Left kidney (tissue), 8 donors: ENCODE measurements at places on chromosomes 5 and 9. TPM values are rescaled to one million over a fixed set of nuclear protein-coding genes. Genes with fewer than 3 reads are reported as not detected.
A peak's percentile ranks its signal among the peaks of the same experiment; 100 is the strongest.

The CBY3 gene
- polyA plus RNA-seq = 0.30 TPM

The CDC20B gene
- polyA plus RNA-seq = 0.62 TPM

The SLC4A9 gene
- 26.9 TPM for polyA plus RNA-seq

The COL23A1 gene
- 6.2 TPM for polyA plus RNA-seq

The GMCL2 gene
- not detected for polyA plus RNA-seq

The HAPLN1 gene
- 9.7 TPM for polyA plus RNA-seq

The DELE1 gene
- polyA plus RNA-seq = 133 TPM

DNA sequence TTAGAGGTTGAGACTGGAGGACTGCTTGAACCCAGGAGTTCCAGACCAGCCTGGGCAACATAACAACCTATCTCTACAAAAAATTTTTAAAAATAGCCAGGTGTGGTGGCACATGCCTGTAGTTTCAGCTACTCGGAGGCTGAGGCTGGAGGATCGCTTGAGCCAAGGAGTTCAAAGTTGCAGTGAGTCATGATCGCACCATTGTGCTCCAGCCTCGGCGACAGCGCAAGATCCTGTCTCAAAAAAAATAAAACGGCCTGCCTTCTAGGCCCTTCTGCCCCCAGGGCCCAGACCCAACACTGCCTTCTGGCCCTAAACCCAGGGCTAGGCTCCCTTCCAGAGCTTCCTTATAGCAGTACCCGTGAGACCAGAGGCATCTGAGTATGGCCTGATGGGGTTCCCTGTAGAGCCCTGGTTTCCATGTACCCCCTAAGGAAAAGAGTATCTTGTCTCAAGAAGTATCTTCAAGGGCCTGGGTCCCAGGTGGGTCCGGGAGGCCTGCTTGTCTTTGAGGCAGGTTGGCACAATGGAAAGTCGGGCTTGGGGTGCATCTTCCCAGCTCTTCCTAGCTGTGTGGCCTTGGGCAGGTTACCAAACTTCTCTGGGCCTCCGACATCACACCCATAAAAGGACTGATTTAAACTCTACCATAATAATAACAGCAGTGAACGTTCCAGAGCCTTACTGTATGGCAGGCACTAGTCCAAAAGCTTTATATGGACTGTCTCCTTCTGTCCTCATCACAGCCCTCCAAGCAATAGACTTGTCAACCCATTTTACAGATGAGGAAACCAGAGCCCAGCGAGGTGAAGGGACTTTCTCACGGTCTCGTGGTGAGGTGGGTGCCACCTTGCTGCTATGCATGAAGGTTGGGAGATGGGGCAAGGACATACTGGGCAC is 9.6 kb downstream of the LRRC8A start:
- DNase-seq = no peak

- no peak for DNase-seq
Observed at GRCh38 chr9:89254773-89255125, 56.2 kb upstream of the CKS2 start.

DNA sequence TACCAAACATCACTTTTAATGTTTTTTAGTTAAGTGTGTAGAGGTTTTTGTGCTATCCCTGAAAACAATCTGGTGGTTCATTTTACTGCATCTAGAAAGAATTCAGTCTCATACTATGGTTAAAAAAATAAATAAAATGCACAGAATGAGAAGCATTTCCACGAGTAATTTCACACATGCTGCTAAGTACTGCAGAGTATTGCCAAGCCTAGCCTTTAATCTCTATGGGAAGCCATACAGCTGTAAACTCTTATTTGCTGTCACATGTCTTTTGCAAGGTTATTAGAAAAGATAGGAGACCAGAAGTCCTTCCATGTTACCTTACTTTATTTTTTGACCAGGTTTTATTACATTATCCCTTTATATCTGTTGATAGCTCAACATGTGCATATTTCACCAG is 37.6 kb upstream of the MAN2A1 start:
- no peak for DNase-seq

GRCh38 chr9:2378266-2378665 is 243.3 kb upstream of the VLDLR start:
- no peak for DNase-seq

DNA sequence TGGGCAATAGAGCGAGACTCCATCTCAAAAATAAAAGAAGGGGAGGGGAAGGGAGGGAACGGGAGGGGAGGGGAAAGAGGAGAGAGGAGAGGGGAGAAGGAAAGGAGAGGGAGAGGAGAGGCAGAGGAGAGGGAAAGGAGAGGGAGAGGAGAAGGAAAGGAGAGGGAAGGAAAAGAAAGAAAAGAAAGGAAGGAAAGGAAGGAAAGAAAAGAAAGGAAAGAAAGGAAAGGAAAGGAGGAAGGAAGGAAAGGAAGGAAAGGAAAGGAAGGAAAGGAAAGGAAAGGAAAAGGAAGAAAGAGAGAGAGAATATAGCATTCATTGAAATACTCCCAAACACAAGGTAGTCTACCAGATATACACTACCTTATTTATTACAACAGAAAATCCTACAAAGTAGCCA is 44.8 kb downstream of the SUSD1 start:
- no peak for DNase-seq

DNA sequence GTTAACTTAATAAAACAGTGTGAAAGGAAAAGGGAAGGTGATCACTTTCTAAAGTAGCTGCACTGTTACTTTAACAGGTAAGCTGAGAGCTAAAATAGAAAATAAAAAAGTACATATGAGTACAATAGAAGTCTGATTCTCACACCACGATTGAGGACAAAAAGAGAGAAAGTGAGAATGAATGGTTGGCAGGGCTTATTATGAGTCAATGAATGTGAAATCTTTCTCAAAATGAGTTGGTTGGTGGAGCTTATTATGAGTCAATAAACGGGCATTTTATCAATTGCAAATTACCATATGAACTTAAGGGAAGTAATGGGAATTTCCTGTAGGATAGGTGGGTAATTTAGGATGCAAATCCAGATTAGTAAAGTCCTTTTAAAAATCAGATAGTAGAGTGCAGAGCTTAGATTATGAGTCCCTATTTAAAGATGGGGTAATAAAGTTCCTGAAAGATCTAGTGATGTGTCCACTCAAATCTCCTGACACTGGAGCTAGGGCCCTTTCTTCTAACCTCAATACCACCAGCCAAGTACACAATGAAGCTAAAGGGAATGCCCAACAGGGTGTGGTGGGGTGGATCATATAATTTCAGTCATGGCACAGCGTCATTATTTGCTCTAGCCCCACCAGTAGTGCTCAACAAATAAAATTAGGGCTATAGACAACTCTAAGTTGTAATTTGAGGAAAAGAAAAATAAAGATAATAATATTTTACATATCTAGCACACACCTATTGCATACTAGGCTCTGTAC is 21.1 kb upstream of the TLR4 start:
- no peak for DNase-seq

DNA sequence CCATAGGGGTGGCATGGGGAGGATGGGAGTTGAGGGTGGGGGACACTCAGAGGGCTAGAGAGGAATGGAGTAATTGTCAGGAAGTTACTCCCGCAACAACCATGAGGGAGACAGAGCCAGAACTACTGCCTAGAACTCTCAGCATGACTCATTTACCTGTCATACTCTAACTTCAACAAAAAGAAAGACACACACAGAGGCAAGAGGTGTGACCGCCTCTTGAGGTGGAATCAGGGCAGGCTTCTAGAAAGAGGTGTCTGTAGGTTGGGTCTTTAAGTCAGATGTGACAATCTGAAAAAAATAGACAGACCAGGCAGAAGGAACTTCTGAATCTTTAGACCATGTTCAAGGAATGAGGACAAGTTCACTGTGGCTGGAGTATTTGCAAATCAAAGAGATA is 73.4 kb downstream of the GABBR2 start:
- DNase-seq = no peak

- DNase-seq = no peak
Observed at GRCh38 chr5:154366353-154366752, 79.4 kb upstream of the SAP30L start.

GRCh38 chr5:218457-219291 is 554 bp downstream of the SDHA start:
- no peak for DNase-seq

GRCh38 chr9:4324513-4324912 is 24.6 kb upstream of the GLIS3 start:
- DNase-seq = no peak

GRCh38 chr9:126222363-126222834 is 104.2 kb upstream of the MVB12B start:
- no peak for DNase-seq

DNA sequence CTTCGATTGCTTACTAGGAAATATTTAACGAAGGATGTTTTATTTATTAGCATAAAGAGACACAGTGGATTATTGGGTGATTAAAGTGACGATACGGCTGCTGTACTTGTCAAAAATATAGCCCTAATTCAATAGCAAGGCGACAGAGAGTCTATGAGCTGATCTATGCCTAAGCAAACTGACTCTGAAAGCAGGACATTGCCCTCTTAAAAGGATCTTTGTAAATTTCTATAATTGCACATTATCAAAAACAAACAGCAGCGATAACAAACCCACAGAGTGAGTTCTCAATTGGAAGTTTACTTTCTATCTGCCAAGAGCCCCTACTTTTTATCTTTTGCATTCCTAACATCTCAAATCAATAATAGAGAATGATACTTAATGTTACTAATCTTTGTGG is 31.4 kb downstream of the TLX3 start:
- DNase-seq = no peak

GRCh38 chr5:147051193-147051592 is 172.6 kb upstream of the PPP2R2B start:
- DNase-seq = no peak

DNA sequence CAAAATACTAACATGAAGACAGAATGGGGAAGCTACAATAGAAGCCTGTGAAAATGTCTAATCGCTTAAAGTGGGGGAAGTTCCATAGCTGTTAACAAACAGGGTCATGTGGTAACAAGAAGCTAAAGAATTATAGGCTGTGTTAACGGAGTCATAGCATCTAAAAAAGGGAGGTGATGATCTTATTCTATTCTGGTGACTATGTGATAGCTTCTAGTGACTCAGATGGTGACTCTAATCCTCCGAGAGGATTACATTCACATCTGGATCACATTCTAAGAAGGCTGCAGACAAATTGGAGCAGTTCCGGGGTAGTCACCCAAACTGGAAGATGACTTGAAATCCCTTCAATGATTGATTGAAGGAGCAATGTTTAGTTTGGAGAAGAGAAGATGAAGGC is 142.1 kb downstream of the LIFR start:
- no peak for DNase-seq

- no peak for DNase-seq
Observed at GRCh38 chr5:40402007-40402364, 277.7 kb upstream of the PTGER4 start.

- no peak for DNase-seq
Observed at GRCh38 chr9:77847059-77847499, 184.5 kb downstream of the GNAQ start.

GRCh38 chr9:129929496-129930125 is 94.4 kb downstream of the USP20 start:
- no peak for DNase-seq

DNA sequence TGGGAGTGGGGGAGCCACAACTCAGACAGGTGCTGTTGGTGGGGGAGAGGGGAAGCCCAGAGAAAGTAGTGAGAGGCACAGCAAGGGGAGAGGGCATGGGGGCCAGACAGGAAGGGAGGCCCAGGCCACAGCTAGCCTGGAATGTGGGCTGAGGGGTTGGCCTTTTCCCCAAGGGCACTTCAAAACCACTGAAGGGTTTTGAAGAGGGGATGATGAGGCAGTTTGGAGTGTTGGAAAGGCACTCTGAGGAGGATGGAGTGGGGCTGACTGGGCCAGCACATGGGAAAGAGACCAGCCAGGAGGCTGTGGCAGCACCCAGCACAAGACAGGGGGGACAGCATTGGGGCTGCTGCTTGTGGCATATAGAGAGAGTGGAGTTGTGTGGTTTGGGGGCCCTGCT is 3.8 kb downstream of the PSD2 start:
- no peak for DNase-seq

- DNase-seq = no peak
Observed at GRCh38 chr9:100890321-100890720, 138.2 kb upstream of the PLPPR1 start.

DNA sequence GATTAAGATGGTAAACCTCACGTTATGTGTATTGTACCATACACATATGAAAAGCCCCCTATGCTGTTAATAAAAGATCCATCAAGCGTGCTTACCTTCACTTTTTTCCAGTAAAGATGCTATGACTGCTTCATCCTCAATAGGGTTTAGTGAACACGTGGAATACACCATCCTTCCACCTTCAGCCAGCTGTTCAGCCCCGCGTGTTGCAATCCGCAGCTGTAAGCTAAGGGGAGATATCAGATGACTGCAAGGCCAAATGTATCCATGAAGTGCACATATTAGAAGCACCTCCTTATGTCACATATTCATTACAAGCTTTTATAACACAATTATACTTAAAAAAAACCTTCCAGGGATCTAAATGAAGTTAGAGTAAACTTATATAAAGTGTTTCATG is 16.2 kb downstream of the NSUN2 start:
- DNase-seq = no peak

DNA sequence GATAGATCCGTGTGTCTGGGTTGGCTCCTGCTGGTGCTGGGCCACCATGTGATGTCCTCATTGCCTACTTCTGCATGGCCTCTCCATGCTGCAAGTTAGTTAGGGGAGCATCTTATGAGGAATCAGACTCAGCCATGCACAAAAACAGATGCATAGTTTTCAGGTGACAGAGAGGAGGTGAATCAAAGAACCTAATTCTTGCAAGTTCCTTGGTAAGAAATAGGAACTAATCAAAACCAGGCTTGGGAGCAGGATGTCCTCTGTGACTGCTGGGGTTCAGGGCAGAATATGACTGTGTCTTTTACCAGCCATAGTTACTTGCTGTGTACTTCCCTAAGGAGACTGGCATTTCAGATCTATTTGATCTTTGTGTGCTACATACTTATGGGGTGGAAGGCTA is 61.6 kb downstream of the C9orf152 start:
- DNase-seq = no peak

- DNase-seq = no peak
Observed at GRCh38 chr9:113562653-113563381, 99.3 kb downstream of the RGS3 start.

GRCh38 chr9:33133186-33133585 is 34.0 kb downstream of the B4GALT1 start:
- no peak for DNase-seq

GRCh38 chr5:54315736-54316528 is 5.6 kb upstream of the ARL15 start:
- no peak for DNase-seq

- no peak for DNase-seq
Observed at GRCh38 chr5:42689391-42689790, 67.2 kb upstream of the CCDC152 start.

GRCh38 chr5:56480078-56480704 is 247.1 kb upstream of the ANKRD55 start:
- peak; percentile 74 for DNase-seq

- DNase-seq = no peak
Observed at GRCh38 chr5:99543841-99544240, 615.0 kb upstream of the CHD1 start.

DNA sequence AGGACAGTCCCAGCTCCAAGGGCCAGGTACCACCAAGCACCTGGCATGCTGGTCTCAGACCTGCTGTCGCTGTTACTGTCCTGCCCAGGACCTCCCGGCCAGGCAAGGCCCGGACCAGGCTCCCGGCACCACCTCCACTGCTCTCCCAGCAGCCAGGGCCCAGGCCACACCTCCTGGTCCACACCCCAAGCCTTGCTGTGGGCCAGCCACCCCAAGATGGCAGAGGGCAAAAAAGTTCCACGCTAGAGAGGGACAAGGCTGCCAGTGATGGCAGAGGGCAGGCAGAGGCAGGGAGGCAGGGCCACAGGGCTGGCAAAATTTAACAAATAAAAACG is 1.1 kb downstream of the DNLZ start:
- no peak for DNase-seq
